ENCODE measurements at places on chromosomes 16 and 17. TPM values are rescaled to one million over a fixed set of nuclear protein-coding genes. Genes with fewer than 3 reads are reported as not detected.

DNA sequence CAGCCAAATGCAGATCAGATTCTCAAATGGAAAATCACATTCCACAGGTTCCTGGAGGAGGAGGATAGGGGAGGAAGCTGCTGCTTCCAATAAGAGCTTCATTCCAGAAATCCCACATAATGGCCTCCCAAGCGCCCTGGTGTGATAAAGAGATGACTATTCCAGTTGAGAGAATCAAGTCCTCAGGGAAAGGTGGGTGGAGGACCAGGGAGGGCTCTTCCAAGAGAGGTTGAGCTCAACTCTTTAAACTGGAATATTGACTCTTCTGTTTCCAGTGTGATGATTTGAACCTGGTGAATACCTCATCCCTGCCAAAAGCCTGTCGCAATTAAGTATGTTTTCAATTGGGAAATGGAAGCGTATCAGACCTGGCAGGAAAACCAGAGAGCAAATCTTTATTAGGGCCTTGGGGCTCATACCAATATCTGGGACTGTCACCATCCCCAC lies 81.4 kb upstream of the DYNLRB2 start:
- DNase-seq = no peak

DNA sequence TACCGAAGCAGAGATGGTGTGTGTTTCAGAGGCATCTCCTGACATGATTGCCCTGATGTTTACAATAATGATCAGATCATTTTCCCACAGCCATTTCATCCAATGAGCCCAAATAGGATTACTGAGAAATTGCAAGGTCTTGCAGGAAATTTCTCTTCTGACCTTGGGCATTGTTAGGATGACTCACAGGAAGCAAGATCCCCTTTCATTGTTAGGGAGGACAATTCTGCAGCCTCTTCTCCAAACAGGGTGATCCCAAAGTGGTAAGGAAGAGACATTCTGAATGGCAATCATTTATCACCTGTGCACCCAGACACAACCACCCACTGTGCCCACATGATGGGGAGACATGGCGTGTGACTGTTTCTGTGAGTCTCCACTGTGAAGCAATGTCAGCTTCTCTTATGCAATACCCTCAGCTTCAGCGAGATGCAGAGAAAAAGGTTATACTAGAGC lies 306.7 kb upstream of the XYLT1 start:
- DNase-seq = no peak

DNA sequence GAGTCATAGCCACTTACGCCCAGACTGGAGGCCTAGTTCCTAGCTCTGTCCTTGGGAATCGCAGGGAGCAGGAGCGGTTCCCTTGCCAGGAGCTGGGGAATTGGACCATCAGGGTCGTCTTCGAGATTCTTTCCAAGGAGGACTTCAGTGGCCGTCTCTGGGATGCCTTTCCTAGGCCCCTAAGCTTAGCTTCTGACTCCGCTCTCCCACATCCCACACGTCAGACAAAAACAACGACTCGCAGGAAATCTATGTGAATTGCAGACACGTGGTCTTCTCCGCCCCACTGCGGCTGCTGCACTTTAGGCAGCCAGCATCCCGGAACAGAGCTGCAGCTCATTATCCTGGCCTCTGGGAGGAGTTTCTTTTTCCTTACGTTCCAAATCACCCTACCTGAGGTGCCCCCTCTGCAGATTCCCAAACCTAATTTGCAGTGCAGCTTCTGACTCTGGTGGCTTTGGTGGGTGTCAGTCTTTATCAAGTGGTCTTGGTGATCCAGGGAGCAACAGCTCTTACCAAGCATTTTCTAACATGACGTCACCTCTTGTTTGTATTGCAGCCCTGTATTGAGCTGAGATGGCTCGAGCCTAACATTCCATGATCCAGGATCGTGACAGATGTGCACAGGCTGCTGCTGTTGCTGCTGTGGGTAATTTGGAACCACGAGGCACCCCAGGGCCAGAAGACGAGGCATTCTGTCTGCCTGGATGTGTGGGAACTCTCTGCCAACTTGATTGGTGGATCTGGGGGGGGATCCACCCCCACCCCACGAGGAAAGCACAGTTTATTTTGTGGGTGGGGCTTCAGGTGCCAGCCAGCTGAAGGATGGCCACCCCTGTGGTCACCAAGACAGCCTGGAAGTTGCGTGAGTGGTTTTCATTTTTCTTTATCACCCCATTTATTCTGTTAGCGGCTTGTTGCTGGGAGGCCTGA lies 1.1 kb downstream of the KATNB1 start:
- DNase-seq = peak; percentile 73

SEZ6L2 gene
- 13.6 TPM for polyA plus RNA-seq

- no peak for DNase-seq
These were observed 14.5 kb downstream of the ZFHX3 start for GRCh38 chr16:73033271-73033998.

- DNase-seq = no peak
These were observed 19.9 kb upstream of the ZC3H18 start for GRCh38 chr16:88550246-88550661.

DNA sequence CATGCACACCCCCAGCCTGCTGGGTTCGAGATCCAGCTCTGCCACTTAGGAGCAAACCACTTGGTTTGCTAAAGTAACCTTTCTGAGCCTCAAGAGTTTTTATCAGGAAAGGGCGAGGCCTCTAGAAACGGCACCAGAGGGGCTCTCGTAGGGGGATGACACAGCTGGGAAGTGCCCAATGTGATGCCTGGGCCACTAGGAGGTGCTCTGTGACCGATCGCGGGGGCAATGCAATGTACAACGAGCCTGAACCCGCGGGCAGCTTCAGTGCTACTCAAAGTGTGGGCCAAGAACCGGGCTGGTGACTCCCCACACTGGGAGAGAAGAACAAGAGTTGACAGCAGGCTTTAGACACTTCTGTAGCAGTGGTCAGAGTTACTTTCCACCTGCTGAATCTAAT lies 9.4 kb downstream of the C16orf89 start:
- DNase-seq = no peak

HOXB4 gene
- polyA plus RNA-seq = 22.9 TPM

DNA sequence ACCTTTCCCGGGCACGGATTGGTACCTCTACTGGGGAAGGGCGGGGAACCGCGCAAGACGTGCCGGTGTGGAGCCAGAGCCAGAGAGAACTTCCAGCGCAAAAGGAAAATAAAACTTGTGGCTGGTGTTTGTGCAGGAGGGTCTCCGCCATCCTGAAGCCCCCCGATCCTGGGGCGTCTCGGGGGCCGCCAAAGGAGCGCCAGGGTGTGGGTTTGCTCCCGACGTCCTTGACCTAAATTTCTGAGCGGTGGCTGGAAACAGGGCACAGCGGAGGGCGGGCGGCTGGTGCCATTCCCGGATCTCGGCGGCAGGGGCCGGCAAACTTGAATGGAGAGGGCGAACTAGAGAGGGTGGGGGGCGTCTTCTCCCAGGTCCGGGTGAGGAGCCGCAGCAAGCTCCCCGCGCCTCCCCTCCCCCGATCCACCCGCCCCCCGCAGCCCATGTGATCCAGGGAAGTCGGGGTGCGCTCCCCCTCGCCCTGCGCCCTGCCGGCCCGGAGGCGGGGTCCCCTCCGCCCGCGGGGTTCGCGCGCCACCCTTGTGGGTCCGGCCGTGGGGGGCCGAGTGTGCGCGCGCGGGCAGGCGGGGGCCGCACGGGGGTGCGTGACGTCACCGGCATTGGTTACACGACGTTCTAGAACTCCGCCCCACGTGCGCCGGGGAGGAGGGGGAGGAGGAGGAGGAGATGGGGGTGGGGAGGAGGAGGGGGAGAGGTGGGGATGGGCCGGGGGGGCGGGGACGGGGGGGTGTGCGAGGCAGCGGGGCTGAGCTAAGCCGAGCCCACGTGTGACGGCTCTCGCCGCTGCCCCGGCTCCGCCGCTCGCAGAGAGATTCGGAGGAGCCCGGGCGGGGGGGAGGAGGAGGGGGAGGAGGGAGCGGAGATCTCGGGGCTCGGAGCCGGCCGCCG lies at the start of gene MSI2:
Gene MSI2, plus strand, starts transcription at position 748 of the 906 bp plus-strand sequence. CDS start 220 bp downstream, outside the sequence.
- peak; percentile 89 for DNase-seq

AGRP gene
- 0.91 TPM for polyA plus RNA-seq

ST6GALNAC1 gene
- polyA plus RNA-seq = 0.99 TPM

DNA sequence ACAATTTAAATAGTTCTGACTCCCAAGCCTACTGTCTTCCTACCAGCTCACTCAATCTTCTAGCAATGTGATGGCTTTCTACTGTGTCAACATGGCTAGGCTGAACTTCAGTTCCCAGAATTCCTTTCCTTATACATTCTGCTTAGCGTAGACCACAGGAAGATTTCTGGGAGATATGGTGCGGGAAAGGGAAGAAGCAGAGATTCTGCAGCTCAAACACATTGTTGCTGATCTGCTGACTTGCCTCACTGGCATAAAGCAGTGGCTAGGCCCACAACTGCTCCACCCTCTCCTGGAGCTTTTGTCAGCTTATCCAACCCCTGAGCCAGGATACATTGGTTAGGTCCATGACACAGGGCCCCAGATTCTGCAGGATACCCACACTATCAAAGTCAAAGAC lies 58.8 kb downstream of the GAS7 start:
- no peak for DNase-seq

KRT24 gene
- not detected for polyA plus RNA-seq

DNA sequence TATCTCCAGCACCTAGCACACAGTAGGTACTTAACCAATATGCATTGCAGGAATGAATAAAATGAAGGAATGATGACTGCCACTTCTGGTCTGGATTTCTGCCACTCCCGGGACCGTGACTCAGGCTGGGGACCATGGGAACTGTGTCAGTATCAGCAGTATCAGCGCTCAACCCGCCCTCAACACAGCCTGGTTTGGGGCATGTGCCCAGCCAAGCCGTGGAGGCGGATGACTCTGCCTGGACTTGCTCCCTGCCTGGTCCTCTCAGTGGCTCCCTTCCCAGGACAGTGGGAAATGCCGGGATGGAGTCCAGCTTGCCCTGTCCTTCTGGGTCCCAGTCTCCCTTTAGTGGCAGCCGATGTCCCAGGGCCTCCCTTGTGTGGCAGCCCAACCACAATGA lies 55.1 kb downstream of the SRCIN1 start:
- DNase-seq = no peak

DNA sequence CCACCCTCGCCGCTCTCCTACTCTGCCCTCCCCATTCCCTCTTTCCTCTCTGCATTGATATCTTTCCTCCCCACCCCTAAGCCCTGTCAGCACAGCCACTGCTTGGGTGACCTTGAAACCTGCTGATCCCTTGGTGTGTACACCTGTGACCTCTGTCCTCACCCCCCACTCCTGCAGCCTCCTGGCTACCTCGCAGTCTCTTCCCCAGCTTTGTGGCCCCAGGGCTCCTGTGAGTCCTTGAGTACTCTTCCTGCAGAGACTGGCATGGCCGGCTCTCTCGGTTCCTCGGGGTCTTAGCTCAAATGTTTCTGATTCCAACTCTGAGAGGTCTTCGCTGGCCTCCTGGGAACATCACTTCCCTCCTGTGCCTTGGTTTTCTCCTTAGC lies 31.7 kb downstream of the ADCY7 start:
- no peak for DNase-seq

CLEC19A gene
- 0.06 TPM for polyA plus RNA-seq

DNA sequence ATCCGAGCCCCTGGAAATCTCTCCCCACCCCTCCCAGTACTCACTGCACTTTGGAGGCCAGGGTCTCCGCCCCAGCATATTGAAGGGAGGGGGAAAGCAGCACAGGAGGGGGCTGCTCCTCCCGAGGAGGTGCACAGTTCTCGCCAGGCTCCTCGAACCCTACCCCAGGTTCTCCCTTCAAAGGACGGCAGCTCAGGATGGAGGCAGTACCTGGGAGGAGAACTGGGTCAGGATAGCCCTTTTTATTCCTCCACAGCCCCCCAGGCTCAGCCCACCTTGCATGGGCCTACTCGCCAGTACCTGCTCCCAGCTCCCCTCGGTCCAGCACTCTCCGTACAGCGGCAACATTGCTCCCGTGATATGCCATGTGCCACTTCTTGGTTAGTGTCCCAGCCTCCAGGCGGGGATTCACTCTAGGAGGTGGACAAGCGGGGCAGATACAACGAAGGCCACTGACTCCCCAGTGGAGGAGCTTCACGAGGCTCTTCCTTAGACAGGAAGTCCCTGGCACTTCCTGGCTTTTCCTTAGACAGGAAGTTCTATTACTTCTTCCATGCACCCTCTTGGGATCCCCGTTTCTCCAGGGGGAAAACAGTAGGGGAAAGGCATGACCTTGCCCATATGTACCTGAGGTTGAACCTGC lies 2.1 kb upstream of the GPS2 start:
- no peak for DNase-seq

DNA sequence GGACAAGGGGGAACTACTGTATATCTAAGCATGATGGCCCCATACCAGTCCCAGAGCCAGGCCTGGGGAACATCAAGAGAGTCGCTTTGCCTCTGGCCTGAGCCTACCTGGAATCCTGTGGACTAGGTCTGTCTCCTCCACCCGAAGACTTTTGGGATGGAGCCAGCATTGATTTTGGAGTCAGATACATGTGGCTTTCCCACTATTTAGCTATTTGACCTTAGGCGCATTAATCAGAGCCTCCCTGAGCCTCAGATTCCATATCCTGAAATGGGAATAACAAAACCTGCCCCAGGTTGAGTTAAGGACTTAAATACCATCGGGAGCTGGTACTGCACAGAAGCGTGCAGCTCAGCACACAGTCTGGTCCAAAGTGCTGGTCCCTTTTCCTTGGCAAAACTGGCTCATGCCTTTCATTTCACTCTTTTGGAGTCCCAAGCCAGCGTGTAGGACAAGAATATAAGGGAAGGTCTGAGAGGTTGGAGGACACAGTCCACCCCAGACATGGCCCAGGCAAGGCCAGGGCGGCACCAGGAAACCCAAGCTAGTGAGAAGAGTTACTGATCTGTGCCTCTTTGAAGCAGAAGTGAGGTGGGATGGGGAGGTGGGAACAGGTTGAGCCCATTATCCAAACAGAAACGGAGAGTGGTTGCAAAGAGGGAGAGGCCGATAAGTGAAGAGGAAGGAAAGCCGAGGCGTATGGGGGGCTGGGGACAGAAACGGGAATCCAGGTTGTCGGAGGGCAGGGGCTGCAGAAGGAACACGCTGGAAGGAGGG lies 986 bp downstream of the FA2H start:
- DNase-seq = no peak

DNA sequence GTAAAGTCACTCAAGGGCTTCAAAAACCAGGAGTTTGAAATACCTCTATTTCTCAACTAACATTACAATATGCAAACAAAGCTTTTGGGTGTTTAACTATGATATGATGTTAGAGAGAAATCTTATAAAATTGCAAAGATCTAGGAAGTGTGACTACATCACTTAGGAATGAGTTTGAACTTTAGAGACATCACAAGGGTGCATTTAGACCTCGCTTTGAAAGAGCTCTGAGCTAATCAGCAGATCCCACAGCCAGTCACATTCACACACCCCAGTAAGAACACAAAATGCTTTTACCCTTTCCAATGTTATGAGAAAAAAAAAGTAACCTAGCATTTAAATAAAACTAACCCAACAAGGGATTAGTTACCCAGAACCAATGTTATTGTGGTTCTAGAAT lies 45.2 kb downstream of the HYDIN start:
- DNase-seq = no peak
